GM13976 (cell line): ENCODE measurements at places on chromosomes 1 and 21.

DNA sequence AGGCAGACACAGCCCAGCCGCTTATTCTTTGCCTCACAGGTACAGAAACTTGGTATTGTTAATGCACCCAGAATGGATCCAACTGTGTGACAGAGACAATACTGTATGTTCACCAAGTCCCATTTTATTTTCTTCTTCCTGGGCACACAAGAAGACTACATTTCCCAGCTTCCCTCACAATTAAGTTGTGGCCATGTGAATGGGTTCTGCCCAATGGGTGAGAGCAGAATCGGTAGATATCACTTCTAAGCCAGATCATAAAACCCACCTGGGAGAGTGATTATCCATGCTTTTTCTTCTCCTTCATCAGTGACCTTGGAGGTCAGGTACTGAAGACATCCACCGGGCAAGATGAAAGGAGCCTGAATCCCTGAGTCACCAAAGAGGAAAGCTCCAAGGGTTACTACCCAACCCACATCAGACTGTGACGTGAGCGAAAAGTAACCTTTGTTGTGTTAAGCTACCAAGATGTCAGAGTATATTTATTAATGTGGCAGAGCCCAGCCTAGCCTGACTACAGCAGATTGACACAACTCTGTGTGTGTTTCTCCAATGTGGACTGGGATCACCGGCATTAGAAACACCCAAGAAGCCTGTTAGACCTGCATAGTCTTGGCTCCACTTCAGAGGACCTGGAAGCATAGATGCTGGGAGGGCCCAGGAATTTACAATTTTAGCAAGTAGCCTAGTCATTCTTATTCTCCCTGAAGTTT is 79.1 kb upstream of the GRIK3 start:
- DNase-seq: no peak

- peak; percentile 57 for DNase-seq
Measured at GRCh38 chr1:152907686-152908601, at the start of gene IVL. IVL (plus strand) TSS chr1:152908546; CDS start chr1:152909798, 1,252 bp downstream.

DNA sequence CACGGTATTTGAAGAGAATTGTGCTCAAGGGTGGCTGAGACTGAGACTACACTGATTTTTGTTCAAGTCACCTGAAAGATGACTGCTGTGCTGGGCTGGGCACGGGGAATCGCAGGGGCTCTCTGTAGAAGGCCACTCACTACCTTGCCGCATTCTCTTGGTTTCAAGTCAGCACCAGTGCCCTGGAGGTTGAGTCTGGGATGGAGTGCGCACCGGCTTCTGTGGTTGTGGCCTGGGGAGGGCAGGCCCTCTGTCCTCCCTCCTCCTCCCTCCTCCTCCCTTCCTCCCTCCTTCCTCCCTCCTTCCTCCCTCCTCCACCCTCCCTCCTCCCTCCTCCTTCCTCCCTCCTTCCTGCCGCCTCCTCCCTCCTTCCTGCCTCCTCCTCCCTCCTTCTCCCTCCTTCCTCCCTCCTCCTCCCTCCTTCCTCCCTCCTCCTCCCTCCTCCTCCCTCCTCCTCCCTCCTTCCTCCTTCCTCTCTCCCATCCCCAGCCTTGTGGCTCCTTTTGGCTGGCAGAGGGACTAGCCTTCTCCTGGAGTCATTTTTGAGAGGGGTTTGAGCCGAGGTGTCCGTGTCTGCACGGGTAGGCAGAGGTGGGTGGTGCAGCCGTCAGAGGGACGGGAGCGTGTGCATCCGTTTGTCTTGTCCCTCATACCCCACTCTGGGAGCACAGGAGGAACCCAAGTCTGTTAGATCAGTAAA is 9.5 kb downstream of the RER1 start:
- DNase-seq: no peak

- DNase-seq: peak; percentile 64
Measured at GRCh38 chr1:152188673-152189591, 29.9 kb upstream of the RPTN start.

DNA sequence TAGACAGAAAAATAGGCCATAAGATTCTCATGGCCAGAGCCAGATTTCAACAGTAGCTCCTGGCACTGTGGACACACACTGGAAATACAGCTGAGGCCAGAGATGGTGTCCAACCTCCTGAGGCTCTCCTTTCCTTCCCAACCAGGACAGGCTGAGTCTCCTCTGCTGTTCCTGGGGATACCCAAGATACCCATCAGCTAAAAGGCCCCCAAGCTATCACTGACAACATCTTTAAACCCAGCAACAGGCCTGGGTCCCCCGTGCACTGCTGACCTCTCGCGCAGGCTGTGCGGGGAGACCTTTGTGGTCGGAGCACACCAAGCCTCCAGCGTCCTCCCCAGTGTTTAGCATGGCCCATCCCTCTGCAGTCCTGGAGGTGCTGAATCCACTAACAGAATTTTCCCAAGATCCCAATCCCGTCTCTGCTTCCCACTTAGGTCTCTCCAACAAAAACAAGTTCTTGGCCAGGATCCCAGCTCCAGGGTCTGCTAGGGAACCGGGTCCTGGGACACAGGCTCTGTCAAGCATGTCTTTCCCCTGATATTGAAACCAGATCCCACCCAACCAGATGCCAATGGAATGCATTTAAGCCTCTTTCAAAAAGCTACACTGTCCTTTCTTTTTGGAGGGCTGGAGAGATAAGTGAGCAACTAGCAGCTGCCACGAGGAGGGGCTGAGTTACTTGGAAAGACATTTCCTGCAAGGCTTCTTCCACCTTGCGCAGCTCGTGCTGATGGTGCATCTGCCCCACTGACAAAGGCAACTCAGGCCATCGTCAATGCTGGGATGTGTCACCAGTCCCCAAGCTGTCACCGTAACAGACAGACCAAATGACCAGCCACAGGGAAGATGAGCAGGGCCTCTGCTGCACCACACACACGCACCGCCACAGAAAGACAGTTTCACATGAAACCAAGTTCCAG is 73.2 kb downstream of the BCAR3 start:
- DNase-seq: no peak

GRCh38 chr1:41355356-41355755 is 5.9 kb upstream of the FOXO6 start:
- no peak for DNase-seq

GRCh38 chr1:4447778-4448420 is 206.5 kb upstream of the AJAP1 start:
- DNase-seq: no peak

GRCh38 chr1:52343979-52344378 is 22.0 kb downstream of the CC2D1B start:
- no peak for DNase-seq

DNA sequence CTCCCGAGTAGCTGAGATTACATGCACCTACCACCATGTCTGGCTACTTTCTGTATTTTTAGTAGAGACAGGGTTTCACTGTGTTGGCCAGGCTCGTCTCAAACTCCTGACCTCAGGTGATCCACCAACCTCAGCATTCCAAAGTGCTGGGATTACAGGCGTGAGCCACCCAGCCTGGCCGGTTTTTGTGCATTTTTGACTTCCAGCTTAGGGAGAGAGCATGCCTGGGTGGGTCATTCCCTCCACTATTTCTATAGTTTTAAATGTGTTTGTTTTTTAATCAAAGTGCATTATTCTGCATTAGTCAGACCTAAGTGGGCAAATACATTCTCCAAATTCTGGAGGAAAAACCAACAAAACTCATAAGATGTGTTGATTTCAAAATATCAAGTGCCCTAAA is 207.4 kb upstream of the NRIP1 start:
- no peak for DNase-seq

DNA sequence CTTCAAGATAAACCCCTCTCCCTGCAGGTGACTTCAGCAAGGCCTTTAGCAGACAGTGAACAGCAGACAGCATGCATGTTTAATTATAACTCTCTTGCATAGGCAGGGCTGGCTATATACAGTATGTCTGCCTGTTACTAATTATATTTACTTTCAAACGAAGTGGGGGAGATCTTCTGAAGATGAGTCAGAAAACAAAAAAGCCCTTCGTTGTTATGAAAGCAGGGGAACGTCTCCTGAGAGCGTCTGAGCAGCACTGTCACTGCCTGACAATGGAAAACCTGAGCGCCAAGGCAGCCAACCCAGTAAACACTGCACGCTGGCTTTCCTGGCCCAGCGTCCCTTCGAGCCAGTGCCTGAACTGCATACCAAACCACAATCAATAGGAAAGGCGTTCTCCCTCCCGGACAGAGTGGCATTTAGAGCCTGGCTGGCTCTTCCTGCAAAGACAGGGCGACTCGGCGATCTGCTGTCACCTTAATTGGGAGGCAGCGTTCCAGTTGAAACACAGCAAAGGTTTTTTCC is 54.1 kb downstream of the TOMM20 start:
- DNase-seq: peak; percentile 66

- no peak for DNase-seq
Measured at GRCh38 chr1:63849149-63849548, 75.3 kb downstream of the ROR1 start.

DNA sequence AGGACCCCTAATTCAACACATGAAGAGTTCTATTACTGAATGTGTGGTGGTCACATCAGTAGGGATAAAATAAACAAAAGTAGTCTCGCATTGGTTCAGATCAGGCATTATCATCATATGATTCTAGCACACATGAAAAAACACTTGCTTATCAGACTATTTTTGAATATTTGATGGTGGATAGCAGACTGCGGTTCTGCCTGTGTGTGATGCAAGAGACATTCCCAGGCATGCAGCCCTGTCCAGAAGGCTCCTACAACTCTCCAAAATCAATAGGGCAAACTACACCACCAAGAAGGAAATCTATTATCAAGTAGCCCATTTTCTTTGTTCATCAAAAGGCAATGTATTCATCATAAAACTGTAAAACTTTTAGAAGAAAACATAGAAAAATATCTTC is 304.7 kb downstream of the DUSP10 start:
- DNase-seq: no peak

GRCh38 chr1:150772326-150772725 is 6.7 kb upstream of the CTSS start:
- no peak for DNase-seq

DNA sequence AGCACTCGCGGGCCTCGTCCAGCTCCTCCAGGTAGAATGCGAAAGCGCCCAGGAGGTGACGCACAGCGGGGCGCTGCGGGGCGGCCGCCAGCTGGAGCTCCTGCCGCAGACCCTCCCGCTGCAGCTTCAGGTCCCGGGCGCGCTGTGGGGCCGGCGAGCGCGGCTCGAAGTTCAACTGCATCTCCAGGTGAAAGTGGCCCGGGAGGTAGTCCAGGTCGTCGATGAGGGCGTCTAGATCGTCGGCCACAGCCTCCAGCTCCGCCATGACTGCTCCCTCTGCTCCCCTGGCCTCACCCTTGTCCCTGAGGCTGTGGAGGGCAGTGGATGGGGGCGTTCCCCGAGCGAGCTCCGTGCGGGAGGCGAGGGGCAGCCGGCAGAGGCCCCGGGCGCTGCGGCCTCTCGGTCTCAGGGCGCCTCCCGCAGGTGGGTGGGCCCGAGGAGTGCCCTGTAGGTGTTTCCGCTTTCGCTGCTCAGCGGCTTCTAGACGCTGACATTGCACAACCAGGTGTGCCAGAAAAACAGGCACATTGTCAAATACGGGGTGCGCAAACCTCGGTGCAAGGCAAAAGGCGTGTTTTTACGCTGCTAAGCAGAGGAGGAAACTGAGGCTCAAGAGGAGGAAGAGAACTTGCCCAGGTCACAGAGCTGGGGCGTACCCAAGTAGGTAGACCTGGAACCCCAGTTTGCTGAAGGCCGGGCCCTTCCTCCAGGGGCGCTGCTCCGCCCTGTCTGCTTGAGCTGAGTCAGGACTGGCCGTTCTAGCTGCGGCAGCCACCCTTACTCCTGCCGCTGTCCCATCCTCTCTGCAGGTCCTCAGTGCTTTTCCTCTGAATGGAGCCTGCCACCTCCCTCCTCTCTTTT is at the start of gene TTC22:
Gene TTC22, minus strand, starts transcription at position 425 of the 861 bp plus-strand sequence. Its CDS starts 160 bp downstream, at position 265.
- peak; percentile 83 for DNase-seq

DNA sequence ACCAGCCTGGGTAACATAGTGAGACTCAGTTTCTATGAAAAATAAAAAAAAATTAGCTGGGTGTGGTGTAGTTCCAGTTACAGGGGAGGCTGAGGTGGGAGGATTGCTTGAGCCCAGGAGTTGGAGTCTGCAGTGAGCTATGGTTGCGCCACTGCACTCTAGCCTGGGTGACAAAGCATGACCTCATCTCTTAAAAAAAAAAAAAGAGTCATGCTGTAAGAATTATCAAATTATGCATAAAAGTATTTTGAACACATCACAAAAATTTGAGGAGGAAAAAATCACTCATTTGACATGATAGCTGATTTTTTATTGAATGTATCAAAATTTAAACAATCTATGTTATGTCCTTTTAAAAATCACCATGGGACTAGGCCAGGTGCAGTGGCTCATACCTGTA is 17.8 kb downstream of the CCDC30 start:
- no peak for DNase-seq

DNA sequence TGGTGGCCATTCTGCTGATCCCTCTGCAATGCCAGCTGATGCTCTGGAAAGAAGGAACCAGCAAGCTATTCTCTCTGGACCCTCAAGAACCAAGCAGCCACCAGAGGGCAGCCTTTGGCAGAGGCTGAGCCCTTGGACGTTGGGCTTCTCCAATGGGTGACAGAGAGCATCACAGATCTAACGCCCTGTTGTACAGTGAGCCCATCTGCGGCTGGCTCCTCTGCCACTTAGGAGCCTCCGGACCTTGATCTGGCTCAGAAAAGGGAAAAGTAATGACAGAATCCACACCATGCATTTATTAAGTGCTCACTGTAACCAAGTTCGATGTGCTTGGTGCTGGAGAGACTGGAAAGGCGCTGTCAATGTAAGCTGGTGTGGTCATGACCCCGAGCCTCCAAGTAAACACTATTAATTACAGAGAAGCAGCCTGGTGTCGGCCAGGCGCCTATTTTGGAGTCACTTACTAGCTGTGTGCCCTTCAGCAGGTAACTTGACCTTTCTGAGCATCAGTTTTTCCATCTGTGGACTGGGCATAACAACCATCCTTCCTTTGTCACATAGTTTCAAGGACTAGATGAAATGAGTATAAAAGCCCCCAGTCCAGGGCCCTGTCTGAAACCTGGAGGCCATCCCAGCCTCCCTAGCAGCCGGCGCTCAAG is 34.9 kb downstream of the ECE1 start:
- peak; percentile 85 for DNase-seq

- no peak for DNase-seq
Measured at GRCh38 chr1:182845379-182845778, 6.2 kb downstream of the DHX9 start.

GRCh38 chr21:31087639-31088473 is 49.6 kb upstream of the KRTAP19-8 start:
- no peak for DNase-seq

DNA sequence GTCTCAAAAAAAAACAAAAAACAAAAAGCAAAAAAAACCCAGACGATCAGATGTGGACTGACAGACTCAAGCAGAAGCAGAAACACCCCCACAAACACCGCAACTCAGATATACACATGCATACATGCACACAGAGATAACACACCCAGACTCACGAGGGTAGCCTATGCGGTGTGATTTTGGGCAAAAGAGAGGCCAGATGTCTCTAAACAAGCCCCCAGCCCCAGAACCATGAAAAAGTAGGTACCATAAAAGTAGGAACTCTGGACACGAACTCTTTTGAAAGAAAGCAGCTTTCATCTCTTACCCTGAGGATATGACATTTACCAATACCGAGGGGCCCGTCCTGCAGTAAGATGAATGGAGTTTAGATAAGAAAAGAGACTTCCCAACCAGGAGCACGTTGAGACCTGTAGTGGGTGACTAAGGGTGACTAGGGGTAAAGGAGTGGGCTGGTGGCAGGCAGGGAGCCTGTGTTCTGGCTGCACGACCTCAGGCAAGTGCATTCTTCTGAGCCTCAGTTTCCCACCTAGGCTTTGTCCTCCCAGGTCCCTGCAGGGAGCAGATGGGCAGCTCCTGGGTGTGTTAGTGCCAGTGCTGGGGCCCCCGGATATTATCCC is 1.5 kb upstream of the TINAGL1 start:
- no peak for DNase-seq
